Activated CD8-positive, alpha-beta memory T cell treated with anti-CD3 and anti-CD28 coated beads for 1 hour (primary cell): ENCODE measurements at places on chromosomes 12 and 14.

DNA sequence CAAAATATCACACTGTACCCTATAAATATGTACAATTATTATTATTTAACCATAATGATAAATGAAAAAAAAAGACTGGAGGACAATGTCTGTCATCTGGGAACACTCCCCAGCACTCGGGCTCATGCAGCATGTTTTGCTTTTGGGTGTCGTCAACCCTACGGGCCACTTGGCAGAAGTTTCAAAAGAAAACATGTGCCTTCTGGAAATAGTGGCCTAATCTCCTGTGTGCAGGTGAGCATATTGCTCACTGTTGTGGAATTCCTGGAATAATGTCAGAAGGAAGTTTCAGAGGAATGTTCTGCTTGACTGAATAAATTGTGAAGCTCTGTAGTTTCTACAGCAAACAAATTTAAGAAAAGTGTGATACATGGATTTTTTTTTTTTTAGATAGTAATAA is 298.3 kb downstream of the SSPN start:
- no peak for DNase-seq

DNA sequence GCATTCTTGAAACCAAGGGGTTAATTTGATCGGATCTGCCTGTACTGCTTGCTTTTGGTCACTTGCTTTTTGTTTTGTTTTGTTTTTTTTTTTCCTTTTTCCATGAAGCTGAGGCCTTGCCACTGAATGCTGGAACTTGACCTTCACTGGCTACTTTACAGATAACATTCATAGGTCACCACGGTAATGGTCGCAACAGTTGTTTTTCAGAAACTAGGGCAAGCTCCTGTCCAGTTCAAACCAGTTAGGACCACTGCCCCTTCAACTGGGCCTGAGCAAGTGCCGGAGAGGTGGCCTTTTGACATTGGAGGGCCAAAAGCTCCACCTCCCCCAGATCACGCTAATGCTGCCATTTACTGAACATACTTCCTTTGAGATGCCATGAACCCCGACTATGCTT is 147.6 kb downstream of the FOXN3 start:
- DNase-seq: no peak

- no peak for DNase-seq
Measured at GRCh38 chr14:101225157-101226152, 321.9 kb upstream of the RTL1 start.

DNA sequence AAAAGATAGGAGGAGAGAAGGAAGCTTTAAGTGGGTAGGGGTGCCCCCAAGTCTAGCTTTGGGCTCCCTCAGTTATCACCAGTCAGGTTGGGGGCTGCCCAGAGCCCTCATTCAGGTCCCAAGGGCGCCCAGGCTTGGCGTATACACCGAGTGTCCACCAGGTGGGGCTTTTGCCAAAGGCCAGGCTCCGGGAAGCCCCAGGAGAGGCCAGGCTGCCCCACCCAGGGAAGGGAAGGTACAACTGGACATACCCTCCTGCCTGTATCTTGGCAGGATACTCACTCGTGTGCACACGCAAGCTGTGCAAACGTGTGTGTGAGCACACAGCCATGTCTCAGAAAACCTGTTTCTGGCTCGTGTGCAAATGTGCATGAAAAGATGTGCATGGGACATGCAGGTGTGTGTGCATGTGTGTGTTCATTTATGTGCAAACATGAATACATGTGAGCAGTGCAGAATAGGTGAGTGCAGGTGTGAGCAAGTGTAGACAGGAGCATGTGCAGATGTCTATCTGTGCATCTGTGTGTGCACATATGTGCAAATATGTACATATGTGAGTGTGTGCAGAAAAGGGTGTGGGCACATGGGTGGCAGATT is 103.9 kb upstream of the MYL2 start:
- DNase-seq: peak; percentile 12

DNA sequence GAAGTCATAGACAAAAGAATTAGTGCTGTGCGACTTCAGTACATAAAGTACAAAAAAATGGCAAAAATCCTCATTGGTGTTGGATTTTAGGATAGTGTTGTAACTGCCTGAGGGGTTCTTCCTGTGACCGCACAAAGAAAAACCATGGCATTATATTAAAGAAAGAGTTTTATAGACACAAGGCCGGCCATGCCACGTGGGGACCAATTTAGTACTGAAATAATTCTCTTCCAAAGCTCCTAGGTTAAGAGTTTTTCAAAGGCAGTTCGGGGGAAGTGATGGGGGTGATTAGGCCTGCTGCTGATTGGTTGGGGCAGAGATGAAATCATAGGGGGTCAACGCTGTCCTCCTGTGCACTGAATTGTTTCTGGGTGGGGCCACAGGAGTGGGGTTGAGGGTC is 150.9 kb upstream of the EEA1 start:
- DNase-seq: no peak

DNA sequence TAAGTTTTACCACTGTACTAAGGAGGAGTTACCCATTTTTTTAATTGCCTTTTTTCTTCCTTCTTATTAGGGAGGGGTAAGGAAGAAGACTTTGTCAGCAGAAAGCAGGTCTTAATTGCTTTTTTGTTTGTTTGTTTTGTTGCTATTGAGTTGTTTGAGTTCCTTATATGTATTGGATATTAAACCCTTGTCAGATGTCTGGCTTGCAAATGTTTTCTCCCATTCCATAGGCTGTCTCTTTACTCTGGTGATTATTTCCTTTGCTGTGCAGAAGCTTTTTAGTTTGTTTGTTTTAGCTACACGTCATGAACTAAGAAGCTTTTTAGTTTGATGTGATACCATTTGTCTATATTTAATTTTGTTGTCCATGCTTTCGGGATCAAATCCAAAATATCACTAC is 13.3 kb downstream of the SPIC start:
- DNase-seq: no peak

DNA sequence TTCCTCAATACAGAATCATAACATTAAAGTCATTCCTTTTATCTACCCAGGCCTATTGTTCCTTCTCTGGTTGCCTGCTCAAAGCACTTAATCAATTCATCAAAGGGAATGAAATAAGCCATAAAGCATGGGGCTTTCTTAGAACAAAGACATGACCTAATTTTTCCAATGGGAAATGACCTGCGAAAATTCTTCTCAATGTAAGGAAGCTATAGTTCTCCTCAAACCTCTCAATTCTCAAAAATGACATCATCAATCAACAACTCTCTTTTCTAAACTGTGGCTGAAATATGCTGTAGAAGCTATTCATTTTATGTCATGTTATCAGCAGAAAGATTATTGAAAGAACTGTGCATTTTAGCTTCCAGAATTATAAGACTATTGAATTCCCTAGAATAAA is 116.0 kb upstream of the PTPRR start:
- no peak for DNase-seq

DNA sequence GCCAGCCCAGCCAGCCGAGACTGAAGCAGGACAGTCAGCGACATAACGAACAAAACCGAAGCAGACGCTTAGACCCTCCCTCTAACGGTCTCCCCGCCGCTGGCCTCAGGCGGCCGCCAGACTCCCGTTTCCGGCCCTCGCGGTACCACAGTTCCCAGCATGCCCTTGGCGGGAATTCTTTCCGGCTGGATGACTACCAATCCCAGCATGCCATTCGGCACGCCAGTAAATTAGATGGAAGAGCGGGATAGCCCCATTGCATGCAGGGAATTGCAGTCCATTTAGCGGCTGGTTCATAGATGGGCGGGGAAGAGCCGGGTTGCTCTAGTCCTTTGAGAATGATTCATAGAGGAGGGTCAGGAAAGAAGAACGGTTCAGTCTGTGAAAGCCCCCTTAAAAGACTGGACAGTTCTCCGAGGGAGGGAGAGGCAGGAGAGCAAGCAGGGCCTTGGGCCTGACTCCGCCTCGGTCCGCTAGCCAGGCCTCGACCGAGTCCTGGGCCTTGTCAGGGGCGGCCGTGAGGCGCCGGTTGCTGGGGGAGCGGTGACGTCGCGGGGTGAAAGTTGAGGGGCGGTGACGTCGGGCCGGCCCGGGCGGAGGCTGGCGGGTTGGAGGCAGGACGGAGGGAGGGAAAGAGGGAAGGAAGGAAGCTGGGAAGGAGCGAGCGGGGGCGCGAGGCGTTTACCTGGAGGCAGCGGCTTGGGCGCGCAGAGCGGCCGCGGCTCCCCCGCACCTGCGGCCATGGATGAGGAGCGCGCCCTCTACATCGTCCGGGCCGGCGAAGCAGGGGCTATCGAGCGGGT is at the start of gene RIC8B:
RIC8B (plus strand) TSS at position 678 of the 803 bp plus-strand sequence; CDS start at position 742, 64 bp downstream.
- DNase-seq: peak; percentile 51

GRCh38 chr14:75794615-75795038 is 133.6 kb downstream of the TTLL5 start:
- DNase-seq: no peak

- DNase-seq: no peak
Measured at GRCh38 chr12:107126796-107127481, 33.6 kb upstream of the CRY1 start.

DNA sequence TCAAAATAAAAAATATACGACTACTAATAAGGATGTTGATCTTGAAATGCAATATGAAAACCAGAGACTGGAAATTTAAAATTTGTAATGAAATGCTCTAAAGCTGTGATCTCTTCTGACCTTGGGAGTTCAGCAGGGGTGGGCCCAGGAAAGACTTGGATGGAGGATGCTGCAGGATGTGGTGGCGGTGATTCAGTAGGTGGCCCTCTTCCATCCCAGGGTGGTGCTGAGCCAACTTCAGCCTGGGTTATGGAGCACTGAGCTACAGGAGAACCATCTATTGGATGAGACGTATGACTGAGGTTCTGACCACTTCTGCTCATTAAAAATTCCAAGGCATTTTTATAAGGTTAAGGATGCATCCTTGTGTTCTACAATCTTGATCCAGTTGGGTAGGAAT is 6.9 kb upstream of the PDE3A start:
- no peak for DNase-seq

DNA sequence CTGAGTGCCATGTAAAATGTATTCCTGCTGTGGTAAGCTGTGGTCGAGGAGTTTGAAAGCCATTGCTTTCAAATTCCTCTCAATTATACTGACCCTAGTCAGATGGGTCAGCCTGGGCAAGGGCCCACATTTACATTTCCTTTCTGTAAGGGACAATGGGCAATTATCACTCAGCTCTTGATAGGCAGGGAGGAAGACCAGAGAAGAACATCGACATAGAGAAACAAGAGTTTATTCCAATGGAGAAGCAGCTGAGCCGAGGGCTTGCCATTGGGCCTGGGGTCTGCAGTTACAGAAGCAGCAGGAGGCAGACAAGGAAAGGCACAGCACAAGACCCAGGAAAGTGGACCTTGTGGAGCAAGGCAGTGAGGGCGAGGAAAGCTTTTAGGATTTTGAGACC is 9.7 kb downstream of the NRIP2 start:
- DNase-seq: no peak

GRCh38 chr14:54695196-54695595 is 128.3 kb downstream of the SAMD4A start:
- DNase-seq: no peak

GRCh38 chr12:47833591-47834012 is 13.9 kb upstream of the HDAC7 start:
- no peak for DNase-seq

DNA sequence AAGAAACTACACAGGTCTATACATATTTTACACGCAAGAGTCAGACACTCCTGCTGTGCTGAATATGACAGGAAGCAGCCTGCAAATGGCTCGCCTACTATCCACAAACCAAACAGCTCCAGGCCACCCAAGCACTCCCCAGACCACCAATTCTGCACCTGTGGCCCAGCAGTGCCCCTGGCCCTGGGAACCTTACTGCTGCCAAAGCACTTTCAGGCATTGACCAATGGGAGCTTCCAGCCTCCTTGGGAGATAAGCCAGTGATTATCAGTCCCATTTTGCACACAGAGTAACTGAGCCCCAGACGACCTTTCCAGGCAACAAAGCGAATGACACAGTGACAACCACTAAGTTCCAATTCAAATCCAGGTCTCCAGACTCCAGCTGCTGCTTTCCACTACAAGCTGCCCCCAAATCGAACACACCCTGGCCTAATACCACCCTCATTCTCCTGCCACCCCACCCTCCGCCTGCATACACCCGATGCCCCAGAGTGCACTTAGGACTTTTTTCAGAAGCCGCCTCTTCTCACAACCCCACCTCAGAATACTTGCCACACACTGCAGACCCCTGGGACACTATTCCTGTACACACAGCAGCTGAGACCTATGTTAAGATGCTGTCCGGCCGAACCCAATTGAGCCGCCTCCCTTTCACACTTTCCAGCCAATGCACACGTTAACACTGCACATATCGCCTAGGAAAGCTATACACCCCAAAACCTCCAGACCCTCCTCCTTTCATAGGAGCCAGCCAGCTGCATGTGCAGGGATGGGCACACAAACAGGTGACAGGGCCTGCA is 126.1 kb upstream of the PRMT8 start:
- no peak for DNase-seq

DNA sequence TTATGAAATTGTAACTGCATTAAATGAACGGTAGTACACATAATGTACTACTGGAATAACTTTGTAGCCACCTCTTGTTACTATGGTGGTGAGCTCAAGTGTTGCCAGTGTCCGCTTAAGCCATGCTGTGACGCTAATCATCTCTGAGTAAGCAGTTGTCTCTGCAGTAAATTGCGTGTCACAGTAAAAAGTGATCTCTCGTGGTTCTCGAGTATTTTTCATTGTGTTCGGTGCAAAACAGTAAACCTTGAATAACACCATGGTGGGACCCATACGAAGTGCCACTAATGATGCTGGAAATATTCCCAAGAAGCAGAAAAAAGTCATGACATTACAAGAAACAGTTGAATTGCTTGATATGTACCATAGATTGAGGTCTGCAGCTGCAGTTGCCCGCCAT is 524.8 kb downstream of the SOX5 start:
- no peak for DNase-seq

DNA sequence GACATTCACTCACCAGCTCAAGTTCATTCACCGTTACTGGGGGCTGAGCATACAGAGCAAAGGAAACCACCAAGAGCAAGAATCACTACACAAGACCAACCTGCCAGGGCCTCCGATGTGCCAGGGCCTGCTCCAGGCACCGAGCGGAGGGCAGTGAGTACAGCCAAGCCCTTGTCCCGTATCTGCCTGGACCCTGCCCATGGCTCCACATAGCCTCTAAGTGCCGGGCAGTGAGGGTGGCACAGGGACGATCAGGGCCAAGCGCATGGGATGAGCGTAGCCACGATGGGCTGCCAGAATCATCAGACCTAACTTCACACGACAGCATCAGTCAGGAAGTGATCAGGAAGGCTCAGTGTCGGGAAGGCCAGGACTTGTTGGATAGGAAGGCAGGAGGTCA is 199.6 kb downstream of the BCL11B start:
- DNase-seq: no peak

DNA sequence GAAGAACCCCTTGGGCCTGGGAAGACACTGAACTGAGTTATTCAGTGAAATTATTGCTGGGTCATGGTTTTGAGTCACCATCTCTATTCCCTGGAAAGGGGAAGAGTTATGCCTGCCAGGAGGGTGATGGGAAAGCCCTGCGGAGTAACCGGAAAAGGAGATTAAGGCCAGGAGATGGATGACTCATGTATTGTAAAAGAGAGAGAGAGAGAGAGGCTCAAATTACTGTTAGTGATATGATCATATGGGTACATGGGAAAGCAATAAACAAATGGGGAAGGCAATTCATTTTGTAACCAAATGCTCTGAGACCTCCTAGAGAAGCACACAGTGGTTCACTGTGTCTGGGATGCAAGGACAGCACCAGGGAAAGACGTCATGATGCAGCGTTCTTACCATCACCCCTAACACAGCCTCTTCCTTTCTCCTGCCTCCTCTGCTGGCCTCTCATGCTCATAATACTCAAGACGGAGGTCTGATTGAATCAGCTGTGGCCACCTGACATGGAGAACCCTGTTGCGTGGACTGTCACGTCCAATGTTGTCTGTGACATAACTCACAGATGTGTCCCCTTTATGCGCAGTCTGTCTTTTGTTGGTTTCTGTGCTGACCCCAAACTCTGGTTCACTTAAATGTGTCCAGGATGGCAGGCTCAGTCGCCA is 243.7 kb downstream of the TMEM132D start:
- no peak for DNase-seq

GRCh38 chr14:90624732-90625400 is 191.4 kb downstream of the TTC7B start:
- no peak for DNase-seq
